ENCODE measurements at places on chromosomes 7 and 10.

DNA sequence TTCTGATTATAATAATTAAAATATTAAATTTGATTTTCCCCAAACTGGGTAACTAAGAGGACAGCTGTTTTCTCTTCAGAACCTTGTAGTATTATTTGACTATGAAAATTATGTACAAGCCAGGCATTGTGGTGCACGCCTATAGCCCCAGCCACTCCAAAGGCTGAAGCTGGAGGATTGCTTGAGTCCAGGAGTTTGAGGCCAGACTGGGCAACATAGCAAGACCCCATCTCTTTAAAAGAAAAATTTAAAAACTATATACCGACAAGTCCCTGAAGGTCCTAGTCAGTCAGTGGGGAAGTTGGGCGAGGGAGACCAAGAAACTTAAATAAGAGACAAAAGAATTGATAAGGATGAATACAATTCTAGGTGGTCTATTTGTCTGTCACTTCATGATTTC lies 27.1 kb upstream of the UBE2D1 start:
- DNase-seq: no peak

GRCh38 chr7:65554-65953 lies 126.8 kb upstream of the FAM20C start:
- peak; percentile 59 for DNase-seq

DNA sequence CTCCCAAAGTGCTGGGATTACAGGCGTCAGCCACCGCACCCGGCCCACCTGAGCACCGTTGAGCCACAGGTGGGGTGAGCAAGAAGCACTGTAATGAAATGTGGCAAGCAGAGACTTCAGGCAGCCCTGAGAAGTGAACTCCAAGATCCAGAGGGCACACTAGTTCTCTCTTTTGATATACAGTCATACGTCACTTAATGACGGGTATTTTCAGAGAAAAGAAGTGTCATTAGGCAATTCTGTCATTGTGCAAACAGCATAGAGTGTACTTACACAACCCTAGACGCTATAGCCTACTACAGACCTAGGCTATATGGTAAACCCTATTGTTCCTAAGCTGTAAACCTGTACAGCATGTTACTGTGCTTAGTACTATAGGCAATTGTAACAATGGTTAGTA lies 7.9 kb downstream of the PANK1 start:
- DNase-seq: no peak

DNA sequence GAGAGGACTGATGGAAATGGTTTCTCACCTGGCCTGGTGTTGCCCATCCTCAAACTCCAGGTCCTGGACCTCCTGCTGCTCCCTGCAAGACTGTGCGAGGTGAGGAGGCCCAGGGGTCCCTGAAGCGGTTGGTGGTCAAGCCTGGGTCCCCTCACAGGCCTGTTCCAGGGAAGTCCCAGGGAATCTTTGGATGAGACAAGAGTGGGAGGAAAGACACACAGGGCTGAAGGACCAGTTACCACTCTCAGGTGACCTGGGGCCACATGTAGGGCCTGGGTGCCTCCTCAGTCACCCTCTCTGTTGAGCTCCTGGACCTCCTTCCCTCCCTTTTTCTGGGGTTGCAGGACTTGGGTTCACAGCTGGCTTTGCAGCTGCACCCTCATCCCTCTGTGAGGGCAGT lies 42.6 kb upstream of the CXCL12 start:
- DNase-seq: no peak

GRCh38 chr7:135536150-135536549 lies 21.6 kb upstream of the NUP205 start:
- no peak for DNase-seq

DNA sequence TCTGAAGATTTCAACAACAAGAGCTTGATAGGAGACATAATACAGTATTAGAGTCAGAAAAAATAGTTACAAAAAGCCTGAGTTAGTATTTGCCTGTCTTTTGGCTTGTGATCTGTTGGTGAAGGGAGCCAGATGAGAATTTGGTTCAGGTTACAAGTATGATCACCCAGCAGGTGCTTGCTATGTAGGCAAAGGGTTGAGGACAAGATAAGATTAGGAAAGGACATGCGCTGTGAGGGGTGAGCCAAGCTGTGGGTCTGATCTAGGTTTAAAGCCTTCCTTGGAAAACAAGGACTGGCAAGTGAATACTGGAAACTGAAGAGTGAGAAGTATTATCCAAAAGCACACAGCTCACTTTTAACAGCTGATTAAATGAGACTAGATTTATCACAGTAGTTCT lies 28.7 kb upstream of the CD36 start:
- DNase-seq: no peak

GRCh38 chr7:42222891-42223290 lies 14.1 kb downstream of the GLI3 start:
- DNase-seq: no peak

DNA sequence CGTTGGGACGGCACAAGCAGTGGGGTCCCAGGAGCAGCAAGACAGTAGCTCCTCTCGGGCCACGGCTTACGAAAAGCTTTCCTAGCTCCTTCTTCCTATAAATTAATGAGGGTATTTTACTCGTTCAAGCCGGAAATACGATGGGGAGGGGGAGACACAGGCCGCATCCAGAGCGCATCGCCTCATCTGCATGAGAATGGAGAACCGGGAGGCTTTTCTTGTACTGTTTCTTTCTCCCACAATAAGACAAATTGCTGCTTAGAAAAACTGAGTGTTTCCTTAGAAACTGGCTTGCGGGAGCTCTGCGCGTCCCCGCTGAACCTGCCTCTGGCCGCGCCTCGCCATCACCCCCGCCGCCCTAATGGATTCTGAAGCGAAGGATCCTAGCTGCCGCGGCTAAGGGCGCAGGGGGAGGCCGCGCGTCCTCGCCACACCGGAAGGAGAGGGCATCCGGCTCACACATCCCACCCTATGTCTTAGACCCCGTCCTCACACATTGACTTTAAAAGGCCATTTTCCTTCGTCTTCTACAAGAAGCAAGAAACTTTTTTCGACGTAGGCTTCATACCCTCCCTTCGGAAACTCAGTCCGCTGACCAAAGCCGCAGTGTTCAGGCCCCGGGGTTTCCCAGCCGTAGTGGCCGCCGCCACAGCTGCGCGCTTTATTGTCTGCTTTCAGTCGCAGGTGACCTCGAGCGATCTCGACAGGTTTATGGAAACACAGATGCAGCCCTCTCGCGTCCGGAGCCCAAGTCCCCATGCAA lies 8.8 kb downstream of the NXPH1 start:
- DNase-seq: no peak

GRCh38 chr7:158933468-158934139 lies 77.2 kb downstream of the DYNC2I1 start:
- no peak for DNase-seq

GRCh38 chr7:129450295-129450694 lies 16.1 kb downstream of the STRIP2 start:
- no peak for DNase-seq

DNA sequence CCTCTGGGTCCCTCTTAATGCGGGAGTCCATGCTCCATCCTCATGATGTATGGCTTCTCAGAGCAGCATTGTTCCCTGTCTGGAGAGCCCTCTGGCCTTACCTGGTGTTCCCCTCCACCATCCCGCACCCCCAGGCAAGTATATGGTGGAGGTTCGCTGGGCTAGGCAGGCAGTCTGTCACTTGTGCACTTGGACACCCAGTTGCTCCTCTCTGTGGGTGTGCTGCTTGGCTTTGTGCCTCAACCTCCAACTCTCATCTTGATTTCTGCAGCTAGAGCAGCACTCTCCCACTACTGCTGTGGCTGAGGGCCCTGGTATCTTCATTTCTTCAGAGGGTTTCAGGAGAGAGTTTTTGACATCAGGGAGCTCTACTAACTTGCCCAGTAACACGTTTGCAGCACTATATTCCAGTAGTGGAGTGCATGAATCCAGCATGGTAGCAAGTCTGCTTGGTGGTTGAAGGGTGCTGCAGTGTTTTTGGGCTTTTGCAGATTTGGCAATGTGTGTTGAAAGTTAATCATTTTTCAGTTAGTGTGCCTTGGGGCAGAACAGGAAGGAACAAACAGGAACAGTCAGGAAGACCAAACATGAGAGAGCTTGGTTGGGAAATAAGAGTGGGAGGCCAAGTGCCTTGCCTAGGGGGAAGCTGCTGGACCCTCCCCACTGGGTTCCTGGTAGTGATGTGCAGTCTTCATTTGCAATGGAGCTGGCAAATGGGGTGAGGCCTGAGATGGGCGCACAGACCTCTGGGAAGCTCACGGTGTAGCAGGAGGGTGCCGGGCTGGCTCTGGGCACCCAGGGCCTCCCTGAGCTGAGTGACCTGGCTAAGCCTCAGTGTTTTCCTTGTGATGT lies 37.4 kb downstream of the TSPAN14 start:
- no peak for DNase-seq

GRCh38 chr10:47042199-47042473 lies 130.9 kb downstream of the PTPN20 start:
- DNase-seq: peak; percentile 22

DNA sequence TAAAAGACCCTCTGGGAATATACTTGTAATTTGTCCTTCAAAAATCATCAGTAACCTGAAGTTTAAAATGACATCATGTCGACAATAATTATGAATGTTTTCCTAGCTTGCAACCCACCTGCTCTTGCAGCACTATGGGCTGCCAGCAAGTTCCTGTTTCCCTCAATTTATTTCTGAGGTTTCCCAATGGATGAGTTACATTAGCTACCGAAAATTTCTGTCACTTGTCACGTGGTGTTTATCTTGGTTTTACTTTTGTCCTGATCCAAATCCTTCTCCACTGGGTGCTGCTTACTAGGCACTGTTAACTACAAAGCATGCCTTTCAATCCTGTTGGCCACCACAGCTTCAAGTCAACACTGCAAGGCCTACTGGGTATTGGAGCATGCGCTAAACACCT lies 31.5 kb downstream of the GIMAP8 start:
- DNase-seq: no peak

Data from chondrocyte (in vitro differentiated cells).